Prostate gland (tissue), 2 donors: ENCODE measurements at places on chromosomes 3 and 15. TPM values are rescaled to one million over a fixed set of nuclear protein-coding genes. Genes with fewer than 3 reads are reported as not detected.

DNA sequence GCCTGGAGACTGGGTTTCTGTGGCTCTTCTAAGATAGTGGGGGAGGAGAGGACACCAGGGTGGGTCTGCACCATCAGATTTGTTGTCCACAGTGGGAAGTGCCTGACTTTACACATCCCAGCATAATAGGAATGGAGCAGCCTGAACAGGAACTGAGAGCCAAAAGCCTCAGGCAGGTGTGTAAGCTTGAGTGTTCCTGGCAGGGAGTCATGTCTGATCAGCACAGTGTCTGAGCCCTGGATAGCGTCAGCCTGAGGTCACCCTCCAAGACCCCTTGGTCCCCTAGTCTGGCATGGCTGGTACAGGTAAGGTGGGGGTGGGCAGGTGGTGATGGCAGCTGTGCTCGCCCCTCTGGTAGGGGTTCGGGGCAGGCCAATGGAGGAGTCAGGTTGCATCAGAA is 20.2 kb downstream of the INSYN1 start:
- DNase-seq = no peak

DNA sequence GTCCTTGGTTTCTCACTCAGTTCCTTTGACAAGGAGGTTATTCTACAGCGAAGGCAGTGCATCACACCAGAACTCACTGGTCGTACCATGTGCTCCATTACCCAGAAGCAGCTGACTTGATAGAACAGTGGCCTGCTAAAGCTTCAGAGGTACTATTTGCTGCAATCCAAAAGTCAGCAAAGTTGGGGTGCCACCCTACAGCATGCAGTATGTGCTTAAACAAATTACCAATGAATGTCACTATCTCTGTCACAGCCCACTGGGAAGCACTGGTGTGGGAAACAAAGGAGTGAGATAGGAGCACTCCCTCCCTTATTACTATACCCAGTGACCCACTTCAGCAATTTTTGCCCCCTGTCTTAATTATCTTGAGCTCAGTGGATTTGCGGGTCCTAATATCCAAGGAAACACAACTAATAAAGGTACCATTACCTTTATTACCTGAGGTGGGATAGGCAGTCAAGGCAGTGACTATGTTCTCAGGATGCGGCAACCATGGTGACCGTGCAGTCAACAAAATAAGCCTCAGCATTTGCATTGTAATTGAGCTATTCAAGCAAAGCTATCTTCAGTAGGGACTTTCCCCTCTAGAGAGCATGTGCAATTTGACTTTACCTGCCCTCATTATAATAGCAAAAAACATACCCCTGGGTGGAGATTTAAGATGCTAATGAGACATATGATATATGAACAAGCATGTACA is 199.4 kb downstream of the OCA2 start:
- no peak for DNase-seq

Gene PGBD4
- 1.3 TPM for total RNA-seq

DNA sequence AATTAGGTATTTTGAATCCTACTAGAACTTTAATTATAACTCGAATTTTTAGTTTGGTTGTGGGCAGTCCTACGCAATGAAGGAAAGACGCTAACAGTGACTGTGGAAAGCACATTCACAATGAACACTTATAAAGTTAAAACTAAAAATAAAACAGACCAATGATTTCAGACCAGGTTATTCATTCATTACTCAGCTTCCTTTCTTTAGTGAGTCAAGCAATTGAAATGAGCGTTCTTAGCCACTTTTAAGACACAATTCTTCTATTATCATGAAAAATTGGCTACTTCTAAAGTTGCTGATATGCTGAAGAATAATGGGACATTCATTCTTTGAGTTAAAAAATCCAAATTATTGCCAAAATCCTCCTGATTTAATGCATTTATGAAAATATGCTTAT is 66.0 kb upstream of the CMSS1 start:
- no peak for DNase-seq

DNA sequence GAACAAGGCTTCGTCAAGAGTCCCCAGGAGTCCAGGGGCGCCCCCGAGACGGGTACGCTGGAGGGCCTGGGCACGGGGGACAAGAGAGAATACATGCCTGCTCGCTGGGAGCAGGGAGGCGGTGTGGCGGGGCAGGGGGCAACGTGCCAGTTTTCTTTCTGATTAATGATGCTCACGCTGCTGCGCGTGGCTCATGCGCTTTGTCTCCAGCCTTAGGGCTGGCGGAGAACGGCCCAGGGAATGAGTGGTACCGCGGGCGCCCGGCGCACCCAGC is 408 bp upstream of the ARPP21 start:
- no peak for DNase-seq

- no peak for DNase-seq
Observed at GRCh38 chr15:69170597-69170996, 10.2 kb downstream of the GLCE start.
